MV-4-11 (cell line): ENCODE measurements at places on chromosomes 1 and 21.

GRCh38 chr21:40882192-40882915 lies 35.4 kb upstream of the DSCAM start:
- DNase-seq = no peak

GRCh38 chr21:34874684-34875513 lies 174.2 kb downstream of the RUNX1 start:
- DNase-seq = peak; percentile 59

GRCh38 chr1:59433440-59433813 lies 136.5 kb downstream of the FGGY start:
- no peak for DNase-seq

GRCh38 chr1:203521074-203521794 lies 27.3 kb downstream of the OPTC start:
- DNase-seq = no peak

DNA sequence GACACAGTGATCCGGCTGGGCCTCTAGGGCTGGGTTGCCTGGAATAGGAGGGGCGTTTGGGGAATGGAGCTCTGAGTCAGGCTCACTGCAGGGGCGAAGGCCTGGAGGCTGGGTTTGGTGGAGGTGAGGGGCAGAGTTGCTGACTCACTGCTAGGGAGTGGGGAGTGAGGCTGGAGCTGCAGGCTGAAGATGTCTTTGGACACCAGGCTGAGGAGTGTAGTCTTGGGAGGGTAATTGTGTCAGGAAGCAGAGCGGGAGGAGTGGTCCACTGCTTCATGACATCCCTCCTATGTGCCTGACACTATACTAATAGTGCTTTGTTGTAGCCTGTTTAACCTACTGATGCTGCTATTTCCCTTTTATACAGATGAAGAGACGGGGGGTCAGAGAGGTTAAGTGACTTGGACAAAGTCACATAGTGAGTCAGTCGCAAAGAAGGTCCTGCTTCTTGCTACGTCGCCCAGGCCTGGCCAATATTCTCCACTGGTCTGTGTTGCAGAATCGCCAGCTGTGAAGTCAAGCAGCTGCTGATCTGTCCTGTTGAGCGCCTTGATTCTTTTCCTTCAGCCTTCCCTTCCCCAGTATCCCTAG lies 13.6 kb downstream of the ACTL8 start:
- no peak for DNase-seq

- peak; percentile 24 for DNase-seq
These were observed 23.4 kb downstream of the CELF3 start for GRCh38 chr1:151693057-151693651.

GRCh38 chr1:192620071-192620635 lies 15.8 kb upstream of the RGS13 start:
- no peak for DNase-seq

DNA sequence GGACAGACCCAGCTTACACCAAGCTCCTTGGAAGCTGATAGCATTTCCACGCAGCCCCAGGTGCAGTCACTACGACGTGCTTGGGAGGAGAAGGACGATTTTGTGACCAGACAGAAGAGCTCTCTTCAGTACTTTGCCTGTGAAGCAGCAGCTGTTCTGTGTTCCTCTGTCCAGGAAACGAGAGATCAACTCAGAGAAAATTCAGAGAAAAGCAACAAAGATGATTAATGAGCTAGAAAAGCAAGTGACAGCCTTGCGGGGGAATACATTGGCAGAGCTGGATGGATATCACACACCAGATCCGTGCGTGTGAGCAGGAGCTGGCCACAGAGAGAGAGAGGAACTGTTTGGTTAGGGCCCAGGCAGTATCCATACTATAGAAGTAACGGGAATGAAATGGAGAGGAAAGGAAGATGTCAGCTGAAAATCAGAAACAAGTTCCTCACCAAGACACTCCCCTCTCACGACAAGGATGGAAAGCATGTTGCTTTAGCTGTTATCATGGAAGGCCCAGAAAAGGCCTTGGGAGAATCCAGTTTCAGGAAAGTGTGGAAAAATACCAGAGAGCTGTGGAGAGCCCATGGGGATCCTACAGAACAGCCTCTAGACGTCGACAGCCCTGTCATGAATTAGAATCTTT lies 106.2 kb downstream of the TOMM20 start:
- DNase-seq = peak; percentile 77

DNA sequence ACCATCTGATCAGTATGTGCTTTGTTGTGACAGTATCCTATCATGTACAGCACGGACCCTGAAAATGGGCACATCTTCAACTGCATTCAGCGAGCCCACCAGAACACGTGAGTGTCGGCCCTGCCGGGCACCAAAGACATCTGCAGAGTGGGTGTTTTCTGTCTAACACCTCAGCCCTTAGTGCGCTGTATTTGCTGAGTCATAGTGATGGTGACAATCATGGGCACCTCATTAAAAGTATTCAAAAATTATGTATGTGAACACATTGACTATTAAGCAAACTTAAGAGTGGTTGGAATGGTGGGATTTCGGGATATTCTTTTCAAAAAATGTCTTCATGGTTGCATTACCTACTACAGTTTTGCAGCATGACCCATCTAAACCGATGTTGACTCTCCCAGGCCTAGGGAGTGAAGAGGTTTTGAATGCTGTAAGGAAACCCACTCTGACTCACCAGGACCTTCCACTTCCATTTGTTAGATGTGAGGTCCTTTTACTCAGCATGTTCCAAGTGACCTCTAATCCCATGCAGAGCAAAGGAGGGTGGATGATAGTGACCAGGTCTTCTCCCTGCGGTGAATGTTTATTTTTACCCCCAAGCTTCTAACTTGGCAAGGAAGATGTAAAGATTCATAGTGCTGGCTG lies 20.1 kb downstream of the MGST3 start:
- DNase-seq = no peak

DNA sequence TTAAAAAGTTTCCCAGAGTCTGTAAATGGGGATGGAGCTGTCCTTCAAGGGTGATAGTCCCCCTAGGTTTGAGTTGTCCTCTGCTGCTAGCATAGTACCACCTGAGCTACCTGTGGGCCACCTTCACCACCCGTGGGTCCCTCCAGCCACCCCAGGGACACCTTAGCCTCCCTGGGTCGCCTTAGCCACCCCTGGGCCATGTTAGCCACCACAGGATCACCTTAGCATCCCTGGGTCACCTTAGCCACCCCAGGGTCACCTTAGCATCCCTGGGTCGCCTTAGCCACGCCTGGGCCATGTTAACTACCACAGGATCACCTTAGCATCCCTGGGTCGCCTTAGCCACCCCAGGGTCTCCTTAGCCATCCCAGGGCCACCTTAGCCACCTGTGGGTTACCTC lies 67.1 kb downstream of the ADARB1 start:
- DNase-seq = no peak

- DNase-seq = no peak
These were observed 348.9 kb downstream of the MATN1 start for GRCh38 chr1:30374400-30375070.

GRCh38 chr1:29341936-29342335 lies 105.6 kb downstream of the PTPRU start:
- no peak for DNase-seq

- DNase-seq = peak; percentile 17
These were observed 129.7 kb downstream of the DUSP10 start for GRCh38 chr1:221612047-221612777.

DNA sequence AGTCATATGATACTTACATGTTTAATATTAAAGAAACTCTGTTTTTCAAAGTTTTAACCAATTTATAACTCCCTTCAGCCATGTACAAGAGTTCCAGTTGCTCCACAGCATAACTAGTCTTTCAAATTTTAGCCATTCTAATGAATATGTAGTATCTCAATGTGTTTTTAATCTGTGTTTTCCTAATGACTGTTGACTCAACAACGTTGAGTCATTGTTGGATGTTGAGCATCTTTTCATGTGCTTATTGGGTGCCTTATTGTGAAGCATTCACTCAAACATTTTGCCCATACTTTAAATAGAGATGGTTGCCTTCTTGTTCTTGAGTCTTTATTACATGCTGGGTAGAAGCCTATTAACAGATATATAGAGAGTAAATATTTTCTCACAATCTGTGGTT lies 240.2 kb upstream of the LYPLAL1 start:
- DNase-seq = no peak

GRCh38 chr1:169368406-169368769 lies 393 bp downstream of the BLZF1 start:
- no peak for DNase-seq

- DNase-seq = no peak
These were observed 973.2 kb downstream of the NCAM2 start for GRCh38 chr21:21971384-21971783.

DNA sequence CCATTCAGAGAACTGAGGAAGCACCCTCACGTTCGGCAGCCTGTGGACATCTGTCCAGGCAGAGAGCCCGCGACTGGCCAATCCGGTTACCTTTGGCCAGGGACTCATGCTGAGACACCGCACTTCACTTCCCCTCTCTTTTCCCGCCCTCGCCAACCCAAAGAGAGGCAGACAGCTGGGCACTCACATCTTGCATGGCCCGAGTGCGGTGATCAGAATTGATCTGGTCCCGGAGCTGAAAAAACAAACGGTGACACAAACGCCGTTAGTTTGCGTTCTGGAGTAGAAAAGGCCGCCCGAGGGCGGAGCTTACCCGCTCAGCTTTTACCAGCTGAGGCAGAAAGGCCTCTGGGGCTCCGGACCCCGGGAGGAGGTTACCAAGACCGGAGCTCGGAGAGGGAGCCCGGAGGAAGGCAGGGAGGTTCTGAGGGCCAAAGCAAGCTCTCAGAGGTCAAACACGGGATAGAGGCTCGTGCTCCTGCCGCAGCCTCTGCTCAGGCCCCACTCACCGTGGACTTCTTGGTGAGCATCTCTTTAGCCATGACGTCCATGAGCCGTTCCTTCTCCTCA lies 376 bp downstream of the SF3A3 start:
- DNase-seq = peak; percentile 37

DNA sequence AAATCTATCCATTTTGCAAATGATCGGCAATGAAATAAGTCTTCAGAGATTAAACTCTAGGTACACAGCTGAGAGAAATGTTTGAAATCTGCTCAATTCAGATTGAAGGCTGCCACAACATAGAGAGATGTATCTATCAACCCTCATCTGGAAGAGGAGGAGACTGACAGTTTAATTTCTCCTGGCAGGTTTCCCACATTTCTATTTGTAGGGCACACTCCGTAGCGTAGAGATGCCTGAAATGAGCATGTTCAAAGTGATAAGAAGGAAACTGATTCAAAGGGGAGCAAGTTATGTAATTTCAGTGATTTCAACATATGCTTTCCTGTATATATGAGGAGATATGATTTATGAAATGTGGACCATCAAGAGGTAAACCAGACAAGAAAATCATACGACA lies 44.1 kb downstream of the NIBAN1 start:
- DNase-seq = peak; percentile 41

GRCh38 chr21:33824156-33824941 lies 91.3 kb downstream of the ATP5PO start:
- DNase-seq = no peak

GRCh38 chr1:50967416-50968157 lies 2.5 kb upstream of the CDKN2C start:
- DNase-seq = peak; percentile 39

- DNase-seq = no peak
These were observed 59.9 kb downstream of the WARS2 start for GRCh38 chr1:119080586-119080985.

GRCh38 chr21:45022736-45023135 lies 51.6 kb upstream of the ADARB1 start:
- DNase-seq = no peak

DNA sequence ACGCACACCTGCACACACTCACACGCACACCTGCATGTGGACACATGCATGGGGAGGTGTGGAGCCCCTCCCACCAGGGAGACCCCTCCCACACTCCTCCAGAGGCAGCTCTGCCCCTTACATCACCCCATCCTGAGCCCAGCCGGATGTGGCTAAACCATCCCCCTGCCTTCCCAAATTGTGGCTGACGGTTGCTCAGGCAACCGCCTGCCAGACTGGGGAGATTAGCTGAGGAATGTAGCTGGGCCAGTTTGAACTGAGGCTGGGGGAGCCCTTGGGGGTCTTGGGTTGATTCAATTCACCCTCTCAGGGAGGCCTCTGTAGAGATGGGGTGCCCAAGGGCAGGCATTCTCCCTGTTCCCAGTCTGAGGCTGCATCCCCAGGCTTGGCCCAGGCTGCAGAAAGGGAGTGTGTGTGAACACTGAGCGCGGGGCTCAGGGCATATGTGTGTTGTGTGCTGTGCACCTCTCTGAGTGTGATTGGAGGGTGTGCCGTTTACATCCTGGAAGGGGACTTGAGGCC lies 12.9 kb downstream of the PTPRU start:
- DNase-seq = peak; percentile 3

DNA sequence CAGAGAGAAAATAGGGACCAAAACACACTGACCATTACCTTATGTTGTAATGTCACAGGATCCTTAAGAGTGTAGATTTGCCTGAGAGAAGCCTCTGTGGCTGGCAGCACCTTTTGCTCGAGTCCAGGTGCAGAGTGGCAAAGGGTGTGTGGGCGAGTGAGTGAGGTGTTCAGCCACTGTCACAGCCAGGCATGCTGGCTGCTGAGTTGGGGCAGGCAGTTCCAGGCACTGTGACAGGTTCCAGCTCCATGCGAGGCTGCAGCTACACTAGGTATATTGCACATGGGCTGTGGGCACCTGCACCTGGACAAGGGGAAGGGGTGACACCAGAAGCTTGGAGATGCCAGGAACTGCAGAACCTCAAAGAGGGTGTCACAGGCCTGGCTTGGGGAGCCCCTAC lies 1370.4 kb upstream of the PRMT6 start:
- no peak for DNase-seq

- DNase-seq = no peak
These were observed 124.6 kb downstream of the RASAL2 start for GRCh38 chr1:178218550-178218949.

- no peak for DNase-seq
These were observed 7.9 kb downstream of the RD3 start for GRCh38 chr1:211483896-211484612.

DNA sequence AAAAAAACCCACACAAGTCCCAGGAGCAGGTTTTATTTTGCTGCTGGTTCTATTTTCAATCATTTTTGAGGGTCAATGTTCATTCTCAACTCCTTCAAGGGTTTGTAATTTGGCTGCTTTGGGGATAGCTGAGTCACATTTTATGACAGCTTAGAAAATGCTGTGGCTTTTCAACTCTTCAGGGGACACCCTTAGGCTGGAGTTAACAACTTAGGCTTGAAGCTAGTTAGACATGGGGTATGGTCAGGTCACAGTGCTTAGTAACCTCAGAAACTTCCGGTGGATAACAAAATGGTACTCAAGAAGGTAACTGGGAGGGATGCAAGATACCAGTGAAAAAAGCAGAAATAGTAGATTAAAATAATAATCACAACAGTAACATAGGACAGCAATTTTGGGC lies 308.8 kb downstream of the HHIPL2 start:
- DNase-seq = no peak

DNA sequence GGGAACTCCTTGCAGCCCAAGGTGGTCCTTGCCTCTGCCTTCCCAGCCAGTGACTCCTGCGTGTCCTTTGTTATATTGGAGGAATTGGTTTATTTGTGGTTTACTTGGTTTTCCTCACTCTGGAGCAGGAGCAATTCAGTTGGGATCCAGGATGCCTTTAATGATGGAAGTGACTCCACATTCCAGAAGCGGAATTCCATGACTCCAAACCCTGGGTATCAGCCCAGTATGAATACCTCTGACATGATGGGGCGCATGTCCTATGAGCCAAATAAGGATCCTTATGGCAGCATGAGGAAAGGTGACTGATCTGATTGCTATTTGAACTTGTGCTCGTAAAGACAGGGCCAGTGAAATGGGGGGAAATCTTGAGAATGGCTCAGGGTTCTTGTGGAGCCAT lies 15.1 kb upstream of the PIGV start:
- no peak for DNase-seq

GRCh38 chr1:118099686-118100085 lies 85.3 kb downstream of the SPAG17 start:
- DNase-seq = no peak
